ENCODE measurements at places on chromosomes 2 and 18.

DNA sequence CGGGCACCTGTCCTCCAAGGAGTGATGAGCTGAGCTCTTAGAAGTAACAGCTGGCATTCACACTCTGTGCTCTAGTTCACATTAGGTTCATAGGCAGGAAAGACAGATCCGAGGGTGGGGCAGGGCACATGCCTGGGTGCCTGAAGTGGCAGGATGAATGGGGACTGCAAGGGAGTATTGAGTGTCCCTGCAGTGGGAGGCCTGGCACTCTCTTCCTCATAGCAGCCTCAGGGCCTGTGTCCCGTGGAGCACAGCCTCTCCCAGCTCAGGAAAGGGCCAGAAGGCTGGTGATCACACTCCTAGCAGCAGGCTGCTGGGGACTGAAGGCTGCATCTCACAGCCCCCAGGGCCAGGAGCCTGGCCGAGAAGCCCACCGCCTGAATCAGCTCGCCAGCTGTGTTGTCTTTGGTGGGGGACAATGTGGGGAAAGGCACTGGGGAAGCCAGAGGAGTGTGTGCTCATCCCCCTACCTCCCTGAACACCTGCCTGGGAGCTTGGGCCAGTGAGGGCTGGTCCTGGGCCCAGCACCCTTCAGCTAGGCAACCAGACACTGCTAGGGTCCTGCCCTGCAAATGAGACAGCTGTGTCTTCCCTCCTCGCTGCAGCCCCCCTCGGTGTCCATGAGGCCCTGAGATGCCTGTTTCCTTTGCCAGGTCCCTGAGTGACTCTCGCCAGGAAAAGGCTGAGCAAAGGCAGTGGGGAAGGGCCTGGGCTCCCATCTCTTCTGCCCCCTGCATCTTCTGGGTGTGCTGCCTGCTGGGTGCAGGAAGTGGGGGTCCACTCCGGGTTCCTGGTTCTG is 48.2 kb upstream of the HS6ST1 start:
- no peak for DNase-seq

- DNase-seq = no peak
Observed at GRCh38 chr18:13547347-13547746, 179.0 kb downstream of the FAM210A start.

DNA sequence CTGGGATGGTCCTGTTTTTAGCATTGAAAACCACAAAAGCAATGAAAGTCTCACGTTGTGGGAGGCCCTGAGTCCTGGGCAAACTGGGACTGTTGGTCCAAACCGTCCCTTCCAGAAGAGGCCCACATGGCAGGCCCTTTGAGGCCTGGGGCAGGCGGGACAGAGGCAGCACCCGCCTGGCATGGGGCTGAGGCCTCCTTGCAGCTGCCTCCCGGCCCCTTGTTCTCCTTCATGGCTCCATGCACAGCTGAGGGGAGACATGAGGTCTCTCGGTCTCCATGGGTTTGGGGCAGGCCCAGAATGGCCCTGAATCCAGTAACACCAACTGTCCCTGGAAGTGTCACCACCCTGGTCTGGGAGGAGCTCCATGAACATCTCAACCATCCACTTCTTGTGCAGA is 61.9 kb downstream of the RRM2 start:
- no peak for DNase-seq

- no peak for DNase-seq
Observed at GRCh38 chr2:177549171-177549570, 156.6 kb downstream of the AGPS start.

DNA sequence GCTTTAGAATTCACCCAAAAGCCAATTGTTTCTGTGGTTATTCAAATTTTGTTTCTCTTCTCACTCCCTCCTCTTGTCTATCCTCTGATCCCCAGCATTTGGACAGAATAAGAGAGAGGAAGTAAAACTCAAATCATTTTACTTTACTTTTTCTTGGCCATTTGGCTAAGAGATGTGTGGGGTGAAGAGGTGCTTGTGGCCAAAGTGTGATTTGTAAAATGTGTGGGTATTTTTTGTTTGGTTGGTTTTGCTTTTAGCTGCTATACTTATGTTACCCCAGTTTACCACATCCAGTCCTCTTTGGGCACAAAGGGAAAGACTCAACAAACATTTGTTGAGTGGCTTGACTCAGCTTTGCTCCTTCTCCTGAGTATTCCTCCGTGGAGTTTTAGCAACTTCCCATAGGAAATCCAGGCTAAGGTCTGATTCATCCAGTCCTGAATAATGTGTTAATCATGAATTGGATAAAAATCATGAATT is 109.1 kb upstream of the CYP1B1 start:
- DNase-seq = peak; percentile 83

Measured in foreskin fibroblast (primary cell).